ENCODE measurements at places on chromosomes 3 and 15. TPM values are rescaled to one million over a fixed set of nuclear protein-coding genes. Genes with fewer than 3 reads are reported as not detected.

The TMEM212 gene
- not detected for total RNA-seq

The SERPINI2 gene
- total RNA-seq, result not detected

The GRAMD1C gene
- 0.40 TPM for total RNA-seq

The KLHL40 gene
- total RNA-seq, result not detected

The FAM219B gene
- 95.2 TPM for total RNA-seq

The DISP2 gene
- total RNA-seq, result 0.37 TPM

The C3orf22 gene
- total RNA-seq, result not detected

The OTOL1 gene
- not detected for total RNA-seq

The GOLGA8N gene
- 15.6 TPM for total RNA-seq

The SLITRK3 gene
- total RNA-seq, result not detected

The GP5 gene
- total RNA-seq, result 0.28 TPM

The CACNA2D2 gene
- 1.1 TPM for total RNA-seq

The SCAMP5 gene
- 0.94 TPM for total RNA-seq

The ARPIN gene
- total RNA-seq, result not detected

The CKMT1A gene
- not detected for total RNA-seq

The PFKFB4 gene
- total RNA-seq, result 26.9 TPM

The FBXW12 gene
- total RNA-seq, result not detected

The CFAP92 gene
- 0.12 TPM for total RNA-seq

The CD86 gene
- total RNA-seq, result 23.4 TPM

The TMEM158 gene
- 0.15 TPM for total RNA-seq

The HAPLN3 gene
- total RNA-seq, result 37.3 TPM

The ITGB5 gene
- 1.2 TPM for total RNA-seq

The ANKRD34C gene
- not detected for total RNA-seq

The SPTSSB gene
- not detected for total RNA-seq

The TMCO5A gene
- not detected for total RNA-seq

The BUB1B gene
- total RNA-seq, result 89.5 TPM

The C15orf62 gene
- total RNA-seq, result 0.82 TPM

The CCDC39 gene
- total RNA-seq, result not detected

The DZIP1L gene
- total RNA-seq, result 0.56 TPM

The EPM2AIP1 gene
- 20.2 TPM for total RNA-seq

The CD200R1 gene
- total RNA-seq, result 9.5 TPM

The CHRD gene
- total RNA-seq, result not detected

The BNC1 gene
- not detected for total RNA-seq

The GATA2 gene
- not detected for total RNA-seq

The MRAS gene
- total RNA-seq, result not detected

The FAM227B gene
- 3.3 TPM for total RNA-seq

The NECTIN3 gene
- 16.9 TPM for total RNA-seq

The PLIN1 gene
- total RNA-seq, result 0.12 TPM
